SK-N-SH treated with all-trans-retinoic acid at 6 μM for 48 hours (cell line): ENCODE measurements at places on chromosomes 7 and 10.

DNA sequence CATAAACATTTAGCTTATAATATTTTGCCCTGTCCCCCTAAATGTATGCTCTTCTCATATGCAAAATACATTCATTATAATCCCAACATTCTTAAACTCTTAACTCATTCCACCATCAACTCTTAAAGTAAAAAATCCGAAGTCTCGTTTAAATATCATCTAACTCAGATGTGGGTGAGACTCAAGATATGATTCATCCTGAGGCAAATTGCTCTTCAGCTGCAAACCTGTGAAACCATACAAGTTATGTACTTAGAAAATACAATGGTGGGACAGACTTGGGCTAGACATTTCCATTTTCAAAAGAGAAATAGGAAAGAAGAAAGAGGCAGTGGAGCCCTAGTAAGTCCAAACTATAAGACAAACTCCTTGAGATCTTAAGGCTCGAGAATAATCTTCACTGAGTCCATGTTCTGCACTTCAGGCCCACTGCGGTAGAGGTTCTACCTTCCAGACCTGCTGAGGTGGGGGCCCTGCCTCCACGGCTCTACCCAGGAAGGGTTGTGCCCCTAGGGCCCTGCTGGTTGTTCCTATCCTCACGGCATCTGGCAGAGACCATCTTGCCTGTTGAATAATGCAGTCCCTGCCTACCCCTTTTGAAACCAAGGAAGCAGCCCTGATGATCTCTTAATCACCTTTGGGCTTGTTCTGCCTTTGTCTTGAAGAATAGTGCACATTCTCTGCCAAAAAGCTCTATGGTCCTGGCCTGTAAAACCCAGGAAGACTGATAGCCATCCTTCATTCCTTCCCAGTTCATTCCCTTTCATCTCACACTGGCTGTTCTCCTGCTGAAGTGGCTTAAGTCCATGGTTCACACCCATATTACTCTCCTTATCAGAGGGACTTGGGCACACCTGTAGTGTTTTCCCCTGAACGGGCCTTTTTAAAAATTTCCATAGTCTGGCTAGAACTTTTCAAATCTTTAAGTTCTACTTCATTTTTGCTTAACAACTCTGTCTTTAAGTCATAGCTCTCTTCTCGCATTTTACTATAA is 37.3 kb downstream of the INPP5F start:
- ATAC-seq: no peak

- no peak for ATAC-seq
Measured at GRCh38 chr7:87596696-87597095, 4.0 kb downstream of the ABCB1 start.

DNA sequence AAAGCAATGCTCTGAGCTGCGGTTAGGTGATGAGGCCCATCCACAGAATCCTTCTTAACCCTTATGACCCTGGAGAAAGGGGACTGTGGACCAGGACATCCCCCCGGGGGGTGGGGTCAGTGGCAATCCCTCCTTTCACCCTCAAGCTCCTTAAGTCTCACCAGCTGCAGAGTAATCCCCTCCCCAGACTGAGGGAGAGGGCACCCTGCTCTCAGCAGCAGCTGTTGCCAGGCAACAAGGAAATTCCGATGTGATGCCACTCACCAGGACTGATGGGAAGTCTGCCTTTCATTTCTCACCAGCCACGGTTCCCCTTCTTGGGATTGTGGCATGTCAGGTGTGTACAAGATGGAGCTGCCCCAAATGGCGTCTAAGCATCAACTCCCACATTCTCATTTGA is 129.6 kb downstream of the DOCK1 start:
- ATAC-seq: no peak

DNA sequence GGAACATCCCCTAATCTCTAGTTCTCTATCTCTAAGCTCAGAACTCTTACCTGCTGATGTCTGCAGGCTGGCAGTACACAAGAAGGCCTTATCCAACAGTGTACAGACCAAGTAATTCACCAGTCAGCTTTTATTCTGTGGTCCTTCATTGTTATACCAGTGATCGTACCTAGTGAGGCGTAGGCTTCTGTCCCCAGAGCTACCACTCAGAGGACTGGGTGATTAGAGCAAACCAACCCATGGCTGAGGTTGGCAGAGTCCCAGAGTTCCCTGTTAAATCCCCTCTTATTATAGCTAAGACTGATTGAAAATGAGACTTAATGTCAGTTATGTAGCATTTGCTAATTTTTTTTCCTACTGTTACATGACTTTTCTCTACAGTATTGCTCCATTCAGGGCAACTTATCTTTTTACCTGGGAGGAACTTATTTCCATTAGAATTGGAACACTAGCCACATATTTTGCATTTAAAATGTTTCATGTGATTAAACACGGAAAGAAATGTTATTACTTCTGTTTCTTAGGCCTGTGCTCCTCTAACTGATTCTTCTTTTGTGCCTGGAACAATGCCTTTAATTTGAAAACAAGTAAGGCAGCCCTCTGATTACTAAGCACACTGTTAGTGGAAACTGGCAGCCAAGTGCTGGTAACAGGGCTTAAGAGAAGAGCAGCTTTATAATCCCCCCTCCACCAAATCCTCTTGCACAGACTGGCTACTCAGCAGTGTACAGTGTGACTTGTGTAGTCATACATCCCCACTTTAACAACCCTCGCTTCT is 127.2 kb downstream of the LRRC4 start:
- no peak for ATAC-seq

DNA sequence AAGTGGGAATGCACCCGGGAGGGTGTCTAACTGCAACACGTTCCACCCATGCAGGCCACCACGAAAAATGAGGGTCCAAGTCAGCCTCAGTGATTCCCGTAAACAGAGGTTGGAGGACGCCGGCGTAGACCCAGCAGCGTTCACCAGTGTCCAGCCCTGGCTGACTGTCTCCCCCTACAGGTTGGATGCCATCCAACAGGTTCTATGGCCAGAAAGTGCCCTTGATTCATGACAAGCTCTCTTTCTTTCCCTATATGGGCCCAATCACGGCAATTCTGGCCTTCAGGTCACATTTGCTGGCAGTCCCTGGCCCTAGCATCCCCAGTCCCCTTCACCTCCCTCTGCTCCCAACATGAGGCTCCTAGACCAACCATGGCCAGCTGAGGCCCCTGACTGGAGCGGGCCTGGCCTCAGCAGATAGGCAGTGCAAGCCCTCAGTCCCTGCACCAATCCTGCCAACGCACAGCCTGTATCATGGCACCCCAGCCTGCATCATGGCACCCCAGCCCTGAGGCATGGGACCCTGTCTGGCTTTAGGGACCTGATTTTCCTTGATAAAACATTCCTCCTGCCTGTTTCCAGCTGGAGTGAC is 227.4 kb downstream of the GRID1 start:
- no peak for ATAC-seq

DNA sequence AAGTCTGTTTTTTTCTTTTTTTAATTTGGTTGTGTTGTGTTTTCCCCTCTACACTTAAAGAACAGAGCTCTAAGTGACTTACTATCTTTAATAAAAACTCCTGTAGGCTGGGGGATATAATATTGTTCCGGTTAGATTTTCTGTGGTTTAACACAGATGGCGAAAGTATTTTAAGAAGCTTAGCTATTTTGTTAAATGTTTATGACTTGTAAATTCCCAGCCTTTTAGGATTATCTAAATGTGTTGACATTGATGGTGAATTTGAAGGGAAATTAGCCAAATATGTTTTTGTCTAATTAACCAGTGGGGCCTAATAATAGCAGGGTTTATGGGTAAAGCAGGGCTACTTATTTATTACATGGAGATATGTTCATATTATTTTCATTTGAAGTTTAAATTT is 538.5 kb downstream of the INHBA start:
- no peak for ATAC-seq
